ENCODE measurements at places on chromosomes 12 and 14.

GRCh38 chr14:80634106-80634758 lies 307.3 kb downstream of the CEP128 start:
- no peak for DNase-seq

DNA sequence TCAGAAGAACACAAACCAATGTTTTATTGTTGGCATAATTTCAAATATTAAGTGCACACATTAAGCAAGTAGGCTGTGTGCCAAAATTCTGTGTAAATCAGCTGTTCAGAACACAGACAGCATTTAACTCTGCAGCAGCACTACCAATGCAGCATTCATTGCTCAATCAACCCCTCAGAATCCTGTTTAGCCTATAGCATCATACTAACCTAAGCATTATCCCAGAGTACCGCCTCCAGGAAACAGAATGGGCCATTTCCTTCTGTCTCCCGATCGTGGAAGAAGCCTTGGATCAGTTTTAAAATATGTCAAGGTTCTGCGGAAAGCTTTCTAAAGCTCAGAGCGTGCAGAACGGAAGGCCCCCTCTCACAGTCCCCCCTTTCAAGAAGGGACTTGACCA lies 3.3 kb downstream of the IL26 start:
- no peak for DNase-seq

- DNase-seq = no peak
Measured at GRCh38 chr12:25995906-25996305, 37.4 kb downstream of the RASSF8 start.

DNA sequence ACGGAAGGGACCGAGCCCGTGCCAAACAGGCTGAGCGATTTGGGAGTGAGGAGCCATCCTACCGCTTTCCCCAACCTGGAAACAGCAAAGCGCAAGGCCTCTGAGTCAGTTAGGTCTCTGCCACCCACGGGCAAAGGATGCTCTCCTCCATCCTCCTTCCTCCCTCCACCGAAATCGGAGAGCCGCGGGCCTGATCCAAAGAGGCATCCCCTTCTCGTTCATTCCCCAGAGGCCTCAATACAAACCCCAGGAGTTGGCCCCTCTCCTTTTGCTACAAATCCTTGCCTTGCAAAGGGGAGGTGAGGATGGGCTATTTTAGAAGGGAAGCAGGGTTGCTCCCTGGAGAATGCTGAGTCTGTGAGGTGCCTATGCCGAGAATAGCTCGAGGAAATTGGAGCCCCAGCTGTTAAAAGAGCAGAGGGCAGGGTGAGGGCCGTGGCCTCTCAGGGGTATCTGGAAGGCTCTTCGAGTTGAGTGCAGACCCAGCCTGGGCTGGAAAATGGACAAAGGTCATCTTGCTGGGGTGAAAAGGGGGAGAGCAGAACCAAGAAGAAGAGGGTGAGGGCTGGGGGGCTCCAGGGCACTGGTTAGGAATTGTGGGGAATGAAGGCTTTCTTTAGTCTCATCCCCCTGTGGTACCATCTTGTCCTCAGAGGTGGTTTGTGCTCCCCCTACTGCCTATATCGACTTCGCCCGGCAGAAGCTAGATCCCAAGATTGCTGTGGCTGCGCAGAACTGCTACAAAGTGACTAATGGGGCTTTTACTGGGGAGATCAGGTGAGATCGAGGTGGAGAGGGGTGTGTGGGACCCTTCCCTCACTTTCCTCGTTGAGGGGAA lies 1.1 kb downstream of the TPI1 start:
- no peak for DNase-seq

- no peak for DNase-seq
Measured at GRCh38 chr12:109767456-109767855, 53.8 kb downstream of the FAM222A start.

- no peak for DNase-seq
Measured at GRCh38 chr12:47437570-47437969, 268.3 kb downstream of the RPAP3 start.

GRCh38 chr14:49896966-49897365 lies 4.1 kb downstream of the ARF6 start:
- no peak for DNase-seq
